ENCODE measurements at places on chromosomes 7 and 10.

GRCh38 chr10:79306644-79307220 lies 40.5 kb upstream of the PPIF start:
- DNase-seq, result no peak

- peak; percentile 33 for DNase-seq
These were observed 434.6 kb upstream of the SEMA3A start for GRCh38 chr7:84629216-84629615.

DNA sequence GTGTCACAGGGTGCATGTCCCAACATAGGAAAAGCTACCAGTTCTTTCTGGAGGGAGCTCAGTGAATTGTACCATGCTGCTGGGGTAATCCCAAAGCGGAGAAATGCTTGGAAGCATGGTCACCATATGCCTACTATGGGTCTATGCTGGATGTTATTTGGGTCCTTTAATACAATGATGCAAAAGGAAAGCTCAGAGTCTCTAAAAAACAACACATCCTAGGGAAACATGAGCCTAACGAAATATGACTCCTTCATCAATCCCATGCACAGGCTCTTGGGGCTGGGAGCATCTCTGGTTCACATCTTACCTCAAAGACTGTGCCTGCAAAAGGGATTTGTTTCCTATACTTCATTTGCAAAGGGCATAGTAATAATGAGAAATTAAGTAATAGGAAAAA lies 65.2 kb downstream of the CUBN start:
- DNase-seq, result no peak

DNA sequence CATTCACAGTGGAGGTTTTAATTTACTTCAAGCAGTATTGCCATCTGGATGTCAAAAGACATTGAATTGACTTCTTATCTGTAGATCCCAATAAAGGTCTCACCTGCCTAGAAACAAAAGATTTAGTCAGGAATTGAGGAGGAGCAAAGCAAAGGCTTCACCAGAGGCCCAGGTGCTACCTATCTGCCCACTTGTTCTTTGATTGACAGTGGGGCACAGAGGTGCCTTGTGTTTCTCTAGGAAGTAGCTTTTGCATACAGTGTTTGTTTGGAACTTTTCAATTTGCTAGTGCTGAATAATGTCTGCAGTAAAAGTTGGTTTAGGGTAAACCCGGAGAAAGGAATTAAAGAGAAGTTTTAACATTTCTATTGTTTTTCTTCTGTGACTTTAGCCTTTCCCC lies 40.4 kb downstream of the AUTS2 start:
- no peak for DNase-seq

- no peak for DNase-seq
These were observed 78.4 kb upstream of the LEP start for GRCh38 chr7:128162666-128163065.

GRCh38 chr7:154869436-154869835 lies 133.5 kb downstream of the PAXIP1 start:
- no peak for DNase-seq

DNA sequence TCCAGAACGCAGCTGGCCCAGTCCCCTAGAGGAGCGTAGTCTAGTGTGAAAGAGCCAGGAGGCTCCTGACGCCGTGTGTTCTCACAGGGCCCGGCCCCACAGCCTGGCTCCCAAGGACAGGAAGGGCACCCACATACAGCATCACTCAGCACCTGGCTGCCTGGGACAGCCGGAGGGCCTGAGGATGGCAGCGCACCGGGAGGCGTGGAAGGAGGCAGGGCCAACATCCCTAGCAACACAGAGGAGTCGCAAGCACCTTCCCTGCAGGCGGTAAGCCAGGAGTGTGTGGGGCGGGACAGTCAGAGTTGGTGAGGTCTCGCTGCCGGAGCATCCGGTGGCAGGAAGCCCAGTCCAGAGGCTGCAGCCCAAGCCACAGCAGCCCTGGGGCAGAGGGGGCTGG lies 125.8 kb downstream of the MAD1L1 start:
- DNase-seq, result peak; percentile 63

- DNase-seq, result no peak
These were observed 169.3 kb upstream of the BET1 start for GRCh38 chr7:94173436-94173835.

DNA sequence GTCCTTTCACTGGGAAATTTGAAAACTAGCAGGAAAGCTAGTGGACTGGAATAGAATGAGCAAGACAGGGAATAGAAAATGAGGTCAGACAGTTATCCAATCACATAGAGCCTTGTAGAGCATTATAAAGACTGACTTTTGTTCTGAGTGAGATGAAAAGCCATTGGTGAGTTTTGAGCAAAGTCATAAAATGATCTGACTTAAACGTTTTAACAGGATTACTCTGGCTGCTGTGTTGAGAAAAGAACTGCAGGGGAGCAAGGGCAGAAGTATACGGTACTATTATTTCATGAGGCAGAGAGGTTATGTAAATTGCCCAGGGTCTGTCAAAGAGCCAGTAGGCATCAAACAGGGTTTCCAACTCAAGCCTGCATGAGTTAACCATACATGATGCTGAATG lies 393.4 kb downstream of the TFEC start:
- no peak for DNase-seq

DNA sequence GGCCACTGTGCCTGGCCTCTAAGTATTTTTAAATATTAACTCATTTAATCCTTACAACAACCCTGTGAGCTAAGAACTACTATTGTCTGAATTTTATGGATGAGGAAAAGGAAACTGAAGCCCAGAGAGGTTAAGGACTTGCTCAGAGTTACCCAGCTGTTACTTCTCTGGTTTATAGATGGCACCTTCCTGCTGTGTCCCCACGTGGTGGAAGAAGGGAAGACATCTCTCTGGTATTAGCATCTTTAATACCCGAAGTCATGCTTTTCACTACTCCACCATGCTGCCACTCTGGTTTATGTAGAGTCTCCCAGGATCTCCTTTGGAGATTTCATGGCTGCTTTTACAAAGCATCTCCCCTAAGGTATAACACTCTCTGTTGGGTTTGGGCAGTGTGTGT lies 105.5 kb upstream of the MKLN1 start:
- no peak for DNase-seq

DNA sequence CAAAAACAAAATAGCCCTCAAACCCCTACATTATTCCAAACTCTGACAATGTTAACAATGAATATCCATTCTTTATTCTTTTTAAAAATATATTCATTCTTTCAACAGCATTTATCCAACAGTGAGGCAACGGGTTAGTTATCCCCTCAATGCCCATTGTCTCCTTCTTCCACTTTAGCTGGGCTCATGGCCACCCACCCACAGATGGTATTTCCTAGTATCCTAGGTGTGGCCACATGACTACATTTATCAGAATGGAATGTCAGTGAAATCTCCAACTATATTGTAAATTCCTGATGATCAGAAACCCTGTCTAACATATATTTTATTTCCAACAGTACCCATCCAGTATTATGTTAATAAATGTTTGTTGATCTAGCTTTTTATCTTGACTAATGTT lies 13.6 kb downstream of the HOXA1 start:
- DNase-seq, result no peak

- no peak for DNase-seq
These were observed 10.0 kb upstream of the KMT2E start for GRCh38 chr7:105003872-105004510.

DNA sequence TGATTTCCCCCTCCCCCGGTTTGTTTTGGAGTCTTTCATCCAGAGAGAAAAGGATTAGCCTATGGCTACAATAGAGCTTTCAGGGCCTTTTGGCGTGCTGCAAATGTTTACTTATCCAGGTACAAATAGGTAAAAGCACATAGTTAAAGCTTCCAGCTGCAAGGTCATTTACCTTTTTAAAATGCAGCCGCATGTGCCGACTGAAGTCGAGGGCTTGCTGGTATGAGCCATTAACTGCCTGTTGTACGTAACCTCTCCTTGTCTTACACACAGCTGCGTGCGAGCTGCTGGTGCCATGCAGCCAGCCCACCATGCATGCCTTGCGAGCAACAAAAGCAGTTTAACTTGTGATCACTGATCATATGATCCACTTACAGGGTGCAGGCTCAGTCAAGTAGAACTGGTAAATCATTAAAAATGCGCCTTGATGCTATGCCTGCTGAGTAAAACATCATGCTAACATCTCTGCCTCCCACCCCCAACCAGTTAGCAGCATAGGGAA lies 866.4 kb downstream of the LRMDA start:
- no peak for DNase-seq

DNA sequence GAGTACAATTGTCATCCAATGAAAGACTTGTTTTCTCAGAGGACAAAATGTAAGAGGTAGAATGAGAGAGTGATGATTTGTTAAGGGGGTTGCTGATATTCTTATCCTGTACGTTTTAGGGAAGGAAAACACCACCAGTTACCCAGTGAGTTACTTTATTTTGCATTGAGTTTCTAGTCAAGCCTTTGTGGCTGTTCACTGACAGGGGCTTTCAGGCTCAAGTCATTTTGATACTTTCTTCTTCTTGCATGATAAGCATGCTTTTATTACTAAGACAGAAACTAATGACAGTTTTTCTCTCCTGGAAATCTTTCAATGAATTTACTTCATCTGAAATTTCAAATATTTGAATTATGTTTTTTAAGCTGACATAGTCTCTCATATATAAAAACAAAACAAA lies 710.2 kb upstream of the POM121L12 start:
- no peak for DNase-seq

GRCh38 chr7:30366606-30367005 lies 82.2 kb downstream of the ZNRF2 start:
- DNase-seq, result peak; percentile 24

- DNase-seq, result peak; percentile 71
These were observed 29.1 kb upstream of the CABCOCO1 start for GRCh38 chr10:61633665-61634064.

DNA sequence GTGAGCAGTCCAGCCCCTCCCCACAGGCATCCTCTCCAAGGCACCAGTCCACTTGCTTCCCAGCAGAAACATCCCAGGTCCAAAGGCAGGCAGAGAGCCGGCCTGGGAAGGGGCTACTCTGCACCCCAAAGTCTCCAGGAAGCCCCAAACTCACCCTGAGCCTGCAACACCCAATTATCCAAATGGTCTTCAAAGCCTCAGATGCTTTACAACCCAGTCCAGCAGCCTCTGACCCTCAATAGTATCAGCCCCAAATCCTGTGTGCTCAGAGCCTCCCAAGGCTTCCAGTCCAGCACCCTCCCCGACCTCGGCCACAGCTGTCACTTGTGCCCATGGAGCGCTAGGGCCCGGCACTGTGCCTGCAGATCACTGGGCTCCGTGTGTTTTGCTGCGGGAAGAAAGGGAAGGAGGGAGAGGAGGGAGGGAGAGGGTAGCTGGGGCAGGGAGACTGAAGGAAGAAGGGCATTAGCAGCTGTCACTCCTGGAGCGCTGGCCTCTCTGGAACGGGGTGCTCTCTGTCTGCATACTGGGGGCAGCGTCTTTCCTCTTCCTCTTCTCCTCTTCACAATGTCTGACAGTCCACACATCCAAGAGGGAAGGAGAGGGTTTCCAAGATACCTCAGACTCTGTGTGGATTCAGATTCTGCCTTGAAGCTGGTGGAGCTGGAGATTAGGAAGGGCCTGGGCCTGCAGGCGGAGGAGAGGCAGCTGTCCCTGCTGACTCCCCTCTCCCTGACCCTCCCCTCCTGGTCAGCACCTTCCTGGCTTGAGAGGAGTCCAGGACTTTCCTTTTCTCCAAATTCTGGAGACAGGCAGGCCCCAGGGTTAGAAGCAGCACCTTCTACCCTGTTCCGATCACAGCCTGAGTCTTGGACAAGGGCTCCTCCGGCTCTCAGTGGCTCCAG lies 13.2 kb downstream of the CALML5 start:
- no peak for DNase-seq

GRCh38 chr10:128534686-128535085 lies 408.5 kb upstream of the MKI67 start:
- no peak for DNase-seq

DNA sequence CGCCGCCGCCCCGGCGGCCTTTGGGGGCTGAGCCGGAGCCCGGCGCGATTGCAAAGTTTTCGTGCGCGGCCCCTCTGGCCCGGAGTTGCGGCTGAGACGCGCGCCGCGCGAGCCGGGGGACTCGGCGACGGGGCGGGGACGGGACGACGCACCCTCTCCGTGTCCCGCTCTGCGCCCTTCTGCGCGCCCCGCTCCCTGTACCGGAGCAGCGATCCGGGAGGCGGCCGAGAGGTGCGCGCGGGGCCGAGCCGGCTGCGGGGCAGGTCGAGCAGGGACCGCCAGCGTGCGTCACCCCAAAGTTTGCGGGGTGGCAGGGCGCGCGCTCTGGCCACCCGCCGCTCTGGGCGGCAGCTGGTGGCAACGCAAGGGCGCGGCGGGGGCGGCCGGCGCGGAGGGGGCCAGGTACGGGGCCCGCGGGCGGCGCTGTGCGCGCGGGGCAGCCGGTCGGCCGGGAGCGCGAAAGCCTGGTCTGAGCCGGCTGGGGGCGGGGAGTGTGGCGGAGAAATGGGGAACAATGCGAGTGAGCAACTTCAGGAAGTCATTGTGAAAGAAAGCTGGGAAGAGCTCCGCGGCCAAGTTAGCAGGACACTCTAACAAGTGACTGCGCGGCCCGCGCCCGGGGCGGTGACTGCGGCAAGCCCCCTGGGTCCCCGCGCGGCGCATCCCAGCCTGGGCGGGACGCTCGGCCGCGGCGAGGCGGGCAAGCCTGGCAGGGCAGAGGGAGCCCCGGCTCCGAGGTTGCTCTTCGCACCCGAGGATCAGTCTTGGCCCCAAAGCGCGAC lies at the start of gene IKZF1:
Gene IKZF1 (plus strand): TSS at position 588 of the 782 bp plus-strand sequence. CDS start 14,346 bp downstream, outside the sequence.
- no peak for DNase-seq

DNA sequence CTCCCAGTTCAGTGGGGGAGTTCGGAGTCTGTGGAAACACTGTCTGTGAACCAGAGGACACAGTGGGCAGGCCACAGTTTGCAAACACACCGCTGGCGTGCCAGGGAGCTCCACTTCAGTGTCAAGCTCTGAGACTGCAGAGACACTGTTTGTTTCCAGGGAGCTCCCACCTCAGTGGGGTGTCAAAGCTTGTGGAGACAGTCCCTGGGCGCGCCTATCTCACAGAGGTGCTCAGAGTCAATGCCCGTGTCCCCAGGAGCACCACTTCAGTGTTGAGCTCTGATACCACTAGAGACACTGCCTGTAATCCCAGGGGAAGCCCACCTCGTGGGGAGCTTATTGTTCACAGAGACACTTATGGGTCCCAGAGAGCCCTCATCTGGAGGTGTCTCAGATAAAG lies 4.3 kb downstream of the MYO1G start:
- DNase-seq, result no peak

- DNase-seq, result no peak
These were observed 509 bp downstream of the AHR start for GRCh38 chr7:17298840-17299482.

DNA sequence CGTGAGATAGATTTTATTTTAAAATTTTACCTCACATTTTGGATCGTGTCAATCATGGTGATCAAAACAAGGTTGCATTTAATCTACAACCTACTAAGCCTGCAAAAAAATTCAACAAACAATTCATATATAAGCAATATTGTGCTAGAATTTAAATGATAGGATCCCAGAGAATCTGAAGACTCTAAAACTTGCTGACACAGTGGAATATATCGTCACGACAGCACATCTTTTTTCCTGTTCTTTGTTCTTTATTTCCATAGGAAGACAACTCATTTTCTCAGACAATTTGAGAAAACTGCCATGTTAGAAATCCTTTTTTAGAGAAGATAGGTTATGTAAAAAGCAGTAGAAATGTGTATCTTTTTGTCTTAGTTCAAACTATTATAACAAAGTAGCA lies 820.2 kb upstream of the CELF2 start:
- no peak for DNase-seq

GRCh38 chr7:72152161-72153131 lies 259.7 kb downstream of the CALN1 start:
- DNase-seq, result no peak

Measured in choroid plexus epithelial cell (primary cell).